GM23248 (cell line): ENCODE measurements at places on chromosomes 13 and 19. TPM values are rescaled to one million over a fixed set of nuclear protein-coding genes. Genes with fewer than 3 reads are reported as not detected.

DNA sequence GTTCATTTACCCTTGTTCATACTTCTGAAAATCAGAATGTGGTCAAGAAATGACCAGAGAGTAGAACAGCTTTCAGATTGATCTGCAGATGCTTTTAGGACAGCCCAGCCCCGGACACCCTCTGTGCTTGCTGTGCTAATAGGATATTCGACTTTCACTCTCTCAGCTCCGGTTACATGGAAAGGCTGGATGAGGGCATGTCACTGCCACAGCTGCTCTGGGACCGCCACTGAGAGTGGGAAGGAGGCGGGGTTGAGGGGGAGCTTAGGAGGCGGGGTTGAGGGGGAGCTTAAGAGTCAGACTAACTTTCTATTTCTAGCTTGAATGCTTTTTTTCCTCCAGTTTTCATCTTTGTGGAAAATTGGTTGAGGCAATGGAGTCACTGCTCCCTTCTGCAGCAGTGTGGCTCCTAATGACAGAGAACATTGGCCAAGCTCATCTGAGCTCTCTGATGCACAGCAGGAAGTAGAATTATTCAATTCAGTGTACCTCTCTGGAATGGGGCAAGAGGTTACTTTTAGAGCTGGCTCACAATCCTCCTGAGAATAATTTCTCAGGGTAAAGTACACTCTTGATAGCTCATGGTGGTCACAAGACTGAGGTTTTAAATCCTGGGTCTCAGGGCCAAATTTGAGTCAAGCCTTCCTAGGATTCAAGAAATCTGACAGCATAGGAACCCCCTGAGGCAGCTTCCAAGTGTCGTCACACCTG lies 74.6 kb upstream of the NPAS1 start:
- no peaks in the 10 kb centered on the region for H3K27me3 ChIP-seq
- peak overlapping the region; percentile 11; the same call in 1 of the 2 replicates for H3K4me3 ChIP-seq
- H3K4me1 ChIP-seq, result peaks cover 30% of the 10 kb centered on the region
- peak overlapping the region; percentile 78 for H3K27ac ChIP-seq
- H3K36me3 ChIP-seq, result peaks cover under 1% of the 10 kb centered on the region; the same call in 1 of the 2 replicates
- DNase-seq, result peak; percentile 72

GRCh38 chr19:43420954-43421353 lies 6.3 kb downstream of the TEX101 start:
- no peaks in the 10 kb centered on the region for H3K36me3 ChIP-seq
- H3K27me3 ChIP-seq, result peaks cover 6% of the 10 kb centered on the region; the same call in 1 of the 2 replicates
- no peak overlapping the region for H3K4me3 ChIP-seq
- no peaks in the 10 kb centered on the region for H3K4me1 ChIP-seq
- H3K27ac ChIP-seq, result no peak overlapping the region

GRCh38 chr13:97239943-97240787 lies 18.0 kb downstream of the MBNL2 start:
- no peaks in the 10 kb centered on the region for H3K36me3 ChIP-seq
- no peaks in the 10 kb centered on the region for H3K27me3 ChIP-seq
- no peak overlapping the region for H3K27ac ChIP-seq
- H3K4me1 ChIP-seq, result peaks cover 37% of the 10 kb centered on the region
- no peak overlapping the region for H3K4me3 ChIP-seq

TFDP1 gene
- 59.6 and 74.8 TPM in 2 replicates for total RNA-seq

DNA sequence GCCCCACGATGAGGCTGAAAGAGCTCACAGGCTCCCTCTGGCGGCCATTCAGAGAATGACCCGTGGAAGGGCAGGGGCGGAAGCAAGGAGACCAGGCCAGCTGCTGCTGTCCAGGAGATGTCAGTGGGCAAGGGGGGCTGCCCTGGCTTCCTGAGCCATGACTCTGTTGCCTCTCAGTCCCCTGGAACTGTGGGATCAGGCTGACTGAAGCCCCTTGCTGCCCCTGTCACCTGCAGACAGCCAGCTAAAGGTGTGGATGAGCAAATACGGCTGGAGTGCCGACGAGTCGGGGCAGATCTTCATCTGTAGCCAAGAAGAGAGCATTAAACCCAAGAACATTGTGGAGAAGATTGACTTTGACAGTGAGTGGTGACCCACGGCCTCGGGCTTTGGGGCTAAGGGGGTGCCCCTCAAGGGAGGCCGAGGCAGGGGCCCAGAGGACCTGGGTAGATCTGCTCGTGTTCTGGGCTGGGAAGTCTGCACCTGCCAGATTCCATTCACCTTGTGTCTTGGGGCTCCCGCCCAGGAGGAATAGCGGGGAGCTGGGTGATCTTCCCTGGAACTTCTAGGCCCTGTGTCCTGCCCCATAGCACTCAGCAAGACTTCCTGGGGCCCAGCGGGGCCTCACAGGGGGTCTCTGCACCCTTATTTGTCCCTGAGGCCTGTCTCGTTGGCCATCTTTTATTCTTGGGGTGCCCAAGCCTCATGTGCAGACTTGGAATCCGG lies 12.5 kb upstream of the ACTN4 start:
- H3K27ac ChIP-seq, result no peak overlapping the region
- DNase-seq, result peak; percentile 67

DNA sequence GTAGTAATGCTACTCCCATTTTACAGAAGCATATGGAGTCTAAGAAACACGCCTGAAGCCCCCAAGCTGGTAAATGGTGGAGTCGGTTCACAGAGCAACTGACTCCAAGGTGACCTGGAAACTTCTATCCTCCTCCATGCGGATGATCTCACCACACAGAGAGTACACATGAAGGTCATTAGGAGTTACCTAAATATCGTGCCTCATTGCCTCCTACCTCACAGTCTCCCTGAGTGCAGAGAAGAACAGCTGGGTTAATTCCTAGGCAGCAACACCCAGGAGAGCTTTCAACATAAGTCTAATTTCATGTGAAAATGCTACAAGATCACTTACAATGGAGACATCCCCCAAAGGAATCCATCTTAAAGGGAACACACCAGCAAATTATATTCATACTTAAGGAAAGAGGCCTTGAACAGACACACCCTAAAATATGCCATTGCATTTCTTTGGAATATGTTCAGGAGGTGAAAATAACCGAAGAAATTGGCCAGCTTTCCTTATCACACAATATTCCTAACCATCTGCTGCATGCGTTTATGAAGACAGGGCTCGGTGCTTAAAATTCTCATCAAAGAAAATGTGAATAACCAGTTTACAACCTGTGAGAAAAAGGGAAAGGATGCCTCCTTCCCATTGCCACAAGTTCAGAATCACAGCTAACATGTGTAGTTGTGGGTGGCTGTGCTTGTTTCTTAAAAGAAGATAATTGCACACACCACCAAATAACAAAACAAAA lies 203.6 kb upstream of the NBEA start:
- H3K36me3 ChIP-seq, result no peaks in the 10 kb centered on the region
- no peak for DNase-seq
- no peaks in the 10 kb centered on the region for H3K27me3 ChIP-seq
- no peak overlapping the region for H3K4me3 ChIP-seq
- no peak overlapping the region for H3K27ac ChIP-seq

ZNF534 gene
- total RNA-seq, result 0.25 TPM in 1 of 2 replicates, not detected in the other

C19orf81 gene
- not detected in 2 replicates for total RNA-seq

GRCh38 chr13:75904012-75904411 lies 267.9 kb downstream of the LMO7 start:
- no peak overlapping the region for H3K27ac ChIP-seq
- H3K4me3 ChIP-seq, result no peak overlapping the region
- peaks cover 31% of the 10 kb centered on the region for H3K27me3 ChIP-seq
- DNase-seq, result no peak

DNA sequence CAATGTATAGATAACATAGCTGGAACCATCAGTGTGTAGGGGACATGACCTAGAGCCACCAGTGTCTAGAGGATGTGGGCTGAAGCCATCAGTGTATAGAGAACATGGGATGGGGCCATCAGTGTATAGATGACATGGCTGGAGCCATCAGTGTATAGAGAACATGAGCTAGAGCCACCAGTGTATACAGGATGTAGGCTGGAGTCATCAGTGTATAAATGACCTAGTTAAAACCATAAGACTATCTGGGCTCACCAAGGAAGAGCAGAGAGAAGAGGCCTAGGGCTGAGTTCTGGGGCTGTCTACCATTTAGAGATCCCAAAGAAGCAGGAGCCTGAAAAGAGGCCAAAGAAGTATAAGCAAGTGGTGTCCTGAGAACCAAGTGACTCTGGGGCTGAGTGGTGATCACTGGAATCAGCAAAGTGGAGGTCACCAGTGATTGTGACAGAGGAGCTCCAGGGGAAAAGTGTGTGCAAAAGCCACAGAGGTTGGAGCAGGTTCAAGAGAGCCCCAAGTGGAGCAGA lies 41.0 kb downstream of the RFX2 start:
- no peak for DNase-seq
- H3K27ac ChIP-seq, result no peak overlapping the region
- no peaks in the 10 kb centered on the region for H3K27me3 ChIP-seq
- peaks cover 47% of the 10 kb centered on the region for H3K4me1 ChIP-seq

PCDH17 gene
- not detected in 2 replicates for total RNA-seq

DNA sequence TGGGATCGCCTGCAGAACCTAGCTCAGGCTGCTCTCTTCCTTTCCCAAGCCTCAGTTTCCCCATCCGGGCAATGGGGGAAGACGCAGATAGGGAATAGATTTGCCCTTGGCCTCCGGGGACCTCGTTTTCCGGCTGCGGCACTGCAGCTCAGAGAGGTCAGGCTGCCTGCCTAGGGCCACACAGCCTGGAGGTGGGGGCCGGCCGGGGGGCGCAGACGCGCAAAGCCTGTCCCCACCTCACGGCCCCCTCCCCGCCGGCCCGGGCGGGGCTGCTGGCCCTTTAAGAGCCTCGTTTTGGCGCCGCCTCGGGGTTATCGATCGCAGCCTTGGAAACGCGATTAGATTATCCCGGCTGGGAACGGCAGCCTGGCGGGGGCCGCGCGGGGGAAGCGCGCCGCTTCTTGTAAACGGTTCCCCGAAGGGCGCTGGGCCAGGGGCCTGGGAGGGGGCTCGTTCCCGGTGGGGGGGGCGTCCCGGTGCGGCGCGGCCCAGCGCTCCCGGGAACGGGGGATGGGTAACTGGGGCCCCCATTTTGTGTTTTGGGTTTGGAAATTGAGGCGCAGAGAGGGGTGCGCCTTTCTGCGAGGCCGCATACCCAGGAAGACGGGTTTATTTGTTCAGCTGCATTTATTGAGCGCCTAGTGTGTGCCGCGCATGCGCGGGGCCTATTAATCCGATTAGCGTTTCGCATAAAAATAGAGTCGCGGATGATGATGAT lies 23.4 kb upstream of the TCF3 start:
- H3K27ac ChIP-seq, result no peak overlapping the region
- H3K36me3 ChIP-seq, result no peaks in the 10 kb centered on the region
- no peak for DNase-seq
- H3K27me3 ChIP-seq, result peaks cover 22% of the 10 kb centered on the region
- no peak overlapping the region for H3K4me3 ChIP-seq

GRCh38 chr13:34452831-34453230 lies 489.2 kb upstream of the NBEA start:
- H3K4me1 ChIP-seq, result no peaks in the 10 kb centered on the region
- no peaks in the 10 kb centered on the region for H3K27me3 ChIP-seq
- no peak overlapping the region for H3K27ac ChIP-seq
- no peak overlapping the region for H3K4me3 ChIP-seq

GRCh38 chr19:5665781-5666513 lies 14.4 kb downstream of the MICOS13 start:
- H3K27me3 ChIP-seq, result no peaks in the 10 kb centered on the region
- H3K4me1 ChIP-seq, result peaks cover 7% of the 10 kb centered on the region; the same call in 1 of the 2 replicates

GRCh38 chr13:60836821-60837220 lies 439.8 kb downstream of the TDRD3 start:
- H3K36me3 ChIP-seq, result no peaks in the 10 kb centered on the region
- no peaks in the 10 kb centered on the region for H3K27me3 ChIP-seq
- H3K27ac ChIP-seq, result no peak overlapping the region
- DNase-seq, result no peak
- no peaks in the 10 kb centered on the region for H3K4me1 ChIP-seq
- H3K4me3 ChIP-seq, result no peak overlapping the region

- H3K27me3 ChIP-seq, result no peaks in the 10 kb centered on the region
- no peak overlapping the region for H3K4me3 ChIP-seq
- H3K4me1 ChIP-seq, result no peaks in the 10 kb centered on the region
- H3K27ac ChIP-seq, result no peak overlapping the region
- DNase-seq, result no peak
Measured at GRCh38 chr13:104805346-104805745, 1730.1 kb downstream of the EFNB2 start.

GRCh38 chr19:573519-573825 lies 1.1 kb downstream of the BSG start:
- no peak overlapping the region for H3K27ac ChIP-seq
- no peaks in the 10 kb centered on the region for H3K27me3 ChIP-seq
- peak overlapping the region; percentile 94 for H3K4me3 ChIP-seq
- peak; percentile 26 for DNase-seq

DNA sequence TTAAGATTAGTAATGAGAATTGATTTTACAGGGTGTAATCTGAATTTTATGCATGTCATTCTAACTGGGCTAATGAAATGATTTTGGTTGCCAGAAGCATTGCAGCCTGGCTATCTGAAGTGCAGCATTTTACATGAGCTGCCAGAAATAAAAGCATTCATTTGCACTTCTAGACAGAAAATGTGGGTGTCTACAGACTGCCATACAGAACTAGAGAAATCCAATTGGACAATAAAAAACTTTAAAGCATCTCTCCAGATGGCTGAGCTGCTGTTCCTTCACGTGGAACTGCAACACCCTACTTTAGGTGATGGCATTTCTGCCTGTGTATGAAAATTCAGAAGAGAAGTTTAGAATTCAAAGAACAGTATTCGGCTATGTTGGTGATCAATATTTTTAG lies 450.1 kb upstream of the SLITRK1 start:
- DNase-seq, result no peak
- no peaks in the 10 kb centered on the region for H3K27me3 ChIP-seq
- no peak overlapping the region for H3K27ac ChIP-seq
- no peaks in the 10 kb centered on the region for H3K4me1 ChIP-seq
- no peaks in the 10 kb centered on the region for H3K36me3 ChIP-seq
- H3K4me3 ChIP-seq, result no peak overlapping the region

DACT3 gene
- total RNA-seq, result 7.1 and 7.3 TPM in 2 replicates

MYO16 gene
- total RNA-seq, result not detected in 2 replicates

DNA sequence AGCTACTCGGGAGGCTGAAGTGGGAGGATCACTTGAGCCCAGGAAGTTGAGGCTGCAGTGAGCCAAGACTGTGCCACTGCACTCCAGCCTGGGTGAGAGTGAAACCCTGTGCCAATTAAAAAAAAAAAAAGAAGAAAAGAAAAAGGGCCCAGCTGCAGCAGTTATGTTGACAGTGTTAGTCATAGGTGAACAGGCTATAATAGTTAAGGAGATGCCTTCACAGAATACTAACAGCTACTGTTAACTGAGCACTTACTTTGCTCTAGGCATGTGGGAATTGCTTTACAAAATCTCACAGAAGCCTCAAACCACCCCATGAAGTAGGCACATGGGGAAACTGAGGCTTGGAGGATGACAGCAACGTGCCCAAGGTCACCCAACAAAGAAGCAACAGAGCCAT lies 3.9 kb downstream of the FBXO17 start:
- no peak overlapping the region for H3K4me3 ChIP-seq
- H3K36me3 ChIP-seq, result 0 out of 2 replicates have a peak, but pooled peaks cover 7% of the 10 kb centered on the region
